ENCODE measurements at places on chromosomes 7 and 10.

DNA sequence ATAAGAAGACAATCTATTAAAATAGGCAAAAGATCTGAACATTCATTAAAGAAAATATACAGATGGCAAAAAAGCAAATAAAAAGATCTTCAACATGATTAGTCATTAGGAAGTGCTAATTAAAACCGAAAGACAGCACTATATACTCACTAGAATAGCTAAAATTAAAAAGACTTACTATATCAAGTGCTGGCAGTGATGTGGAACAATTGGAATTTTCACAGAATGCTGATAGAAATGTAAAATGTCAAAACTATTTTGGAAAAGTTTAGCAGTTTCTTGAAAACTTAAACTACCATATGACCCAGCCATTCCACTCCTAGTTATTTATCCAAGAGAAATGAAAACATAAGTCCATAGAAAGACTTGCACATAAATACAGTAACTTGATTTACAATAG lies 25.0 kb upstream of the TLL2 start:
- DNase-seq: no peak

- no peak for DNase-seq
Measured at GRCh38 chr10:110893559-110894179, 21.9 kb downstream of the PDCD4 start.

DNA sequence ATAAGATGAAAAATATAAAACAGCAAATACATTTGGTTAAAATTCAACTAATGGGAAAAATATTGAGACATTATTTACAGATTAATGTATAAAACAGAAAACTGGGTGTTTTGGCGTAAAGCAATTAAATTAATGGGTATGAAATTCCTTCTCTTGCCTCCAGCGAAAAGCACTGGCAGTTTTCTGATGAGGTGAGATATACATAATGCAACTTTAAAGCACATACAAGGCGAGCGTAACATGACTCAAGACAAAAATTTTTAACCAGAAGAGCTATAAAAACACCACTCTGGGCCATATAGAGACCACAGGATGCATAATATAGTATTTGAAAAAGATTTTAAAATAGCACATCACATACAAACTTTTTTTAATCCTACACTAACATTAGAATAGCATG lies 120.6 kb downstream of the ODAD2 start:
- DNase-seq: no peak

DNA sequence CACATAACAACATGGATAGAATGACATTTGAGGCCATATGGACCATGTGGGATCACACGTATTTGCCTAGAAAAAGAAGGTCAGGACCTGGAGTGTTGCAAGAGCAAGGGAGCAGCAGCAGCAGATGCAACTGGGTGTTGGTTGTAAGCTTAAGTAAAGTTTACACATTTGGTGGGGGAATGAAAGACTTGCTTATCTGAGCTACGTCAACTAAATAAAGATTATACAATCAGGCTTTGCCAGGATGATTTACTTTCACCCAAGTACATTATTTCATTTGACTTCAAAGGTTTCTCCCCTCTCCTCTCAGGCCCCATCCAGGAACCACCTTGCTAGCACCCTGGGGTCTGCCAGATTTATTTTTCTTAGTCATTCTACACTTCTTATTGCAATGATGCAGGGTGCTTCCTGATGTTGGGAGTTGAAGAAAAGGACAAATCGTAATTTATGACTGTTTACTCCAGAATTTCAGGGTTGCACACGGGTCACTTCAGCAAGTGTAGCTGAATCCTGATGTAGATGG lies 591.9 kb upstream of the IGFBP3 start:
- no peak for DNase-seq

DNA sequence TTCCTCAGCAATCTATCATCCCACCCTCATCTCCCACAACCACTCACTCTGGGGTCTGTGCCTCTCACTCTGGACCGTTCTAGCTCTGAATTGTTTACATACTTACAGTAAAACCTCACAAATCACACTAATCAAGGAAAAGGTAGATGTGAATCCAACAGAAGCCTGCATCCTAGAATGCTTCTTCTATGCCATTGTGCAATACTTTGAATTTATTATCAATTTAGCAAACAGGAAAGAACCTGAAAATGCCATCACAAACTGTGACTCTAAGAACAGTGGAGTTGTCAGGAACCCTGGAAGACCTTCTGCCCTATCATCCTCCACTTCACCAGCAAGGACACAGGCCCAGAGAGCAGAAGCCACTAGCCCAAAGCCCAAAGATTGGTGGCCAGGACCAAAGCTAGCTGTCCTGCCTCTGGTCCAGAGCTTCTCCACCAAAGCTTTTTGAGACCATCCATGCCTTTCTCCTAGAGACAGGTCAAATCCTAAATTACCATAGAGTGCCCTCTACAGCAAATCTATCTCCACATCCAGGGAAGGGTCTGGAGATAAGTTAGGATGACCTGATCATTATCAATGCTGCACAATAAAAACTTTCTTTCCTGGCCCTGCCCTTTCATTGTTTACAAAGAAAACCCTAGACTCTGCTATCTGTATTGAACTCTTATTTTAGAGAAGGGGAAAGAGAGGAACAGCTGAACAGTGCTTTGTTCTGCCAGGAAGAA lies 2.4 kb downstream of the SORBS1 start:
- DNase-seq: no peak

GRCh38 chr7:95867309-95867708 lies 95.0 kb downstream of the DYNC1I1 start:
- DNase-seq: no peak

- no peak for DNase-seq
Measured at GRCh38 chr7:154879629-154880028, 123.3 kb downstream of the PAXIP1 start.

DNA sequence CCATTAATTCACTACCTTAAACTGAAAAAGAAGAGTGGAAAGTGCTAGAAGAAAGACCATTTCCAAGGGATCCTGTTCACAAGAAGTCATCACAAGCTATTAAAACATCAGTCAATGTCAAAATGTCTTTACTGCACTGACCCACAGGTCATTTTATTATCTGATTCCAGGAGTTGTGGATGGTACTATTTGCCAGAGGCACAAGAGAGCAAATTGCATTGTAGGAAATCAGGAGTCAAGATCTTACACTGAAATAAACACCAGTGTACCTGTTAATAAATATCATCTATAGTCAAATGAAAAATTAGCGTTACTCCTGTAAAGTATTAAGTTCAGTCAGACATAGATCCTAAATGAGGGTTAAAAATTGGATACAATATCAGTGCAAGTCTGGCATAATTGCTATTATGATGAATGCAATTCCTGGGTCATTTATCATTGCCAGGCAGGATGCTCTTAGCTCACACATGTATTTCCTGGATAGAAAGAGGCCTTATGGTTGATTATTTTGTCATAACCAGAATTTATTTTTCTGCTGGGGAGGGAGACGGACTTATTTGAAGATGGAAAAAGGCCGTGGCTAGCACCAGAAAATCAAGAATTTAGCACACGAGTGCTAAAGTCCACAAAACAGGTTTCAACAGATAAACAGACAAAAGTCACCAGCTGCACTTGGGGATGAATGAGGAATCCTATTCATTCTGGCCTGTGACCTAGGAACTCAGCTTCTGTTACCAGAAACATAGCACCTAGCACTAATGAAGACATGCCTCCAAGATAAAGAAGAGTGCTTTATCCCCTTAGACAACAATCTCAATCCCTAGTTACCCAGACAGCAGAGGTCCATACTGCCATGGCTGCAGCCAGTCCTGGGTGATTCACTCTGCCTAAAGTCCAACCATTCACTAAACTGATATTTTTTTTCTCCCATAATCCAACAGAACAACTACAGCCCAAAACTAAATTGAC lies 683.1 kb upstream of the POM121L12 start:
- DNase-seq: no peak

- no peak for DNase-seq
Measured at GRCh38 chr7:47406801-47407129, 175.1 kb downstream of the TNS3 start.

GRCh38 chr10:7184660-7185366 lies 226.0 kb downstream of the SFMBT2 start:
- DNase-seq: no peak

DNA sequence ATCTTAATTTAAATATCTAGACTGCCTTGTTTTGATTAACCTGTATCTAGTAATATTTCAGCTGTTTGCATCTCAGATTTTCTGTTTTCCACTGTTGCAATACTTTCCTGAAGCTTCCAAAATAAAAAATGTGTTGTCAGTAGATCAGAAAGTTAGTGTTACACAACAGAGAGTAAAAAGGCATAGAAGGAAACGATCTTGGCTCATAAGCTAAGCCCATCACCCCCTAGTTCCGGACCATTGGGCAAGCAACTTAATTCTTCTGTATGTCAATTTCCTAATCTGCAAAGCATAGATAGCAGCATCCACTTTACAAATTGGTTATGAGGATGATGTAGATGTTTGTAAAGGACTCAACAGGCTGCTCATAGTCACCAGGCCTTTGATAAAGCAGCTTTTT lies 4.4 kb downstream of the PON3 start:
- DNase-seq: no peak

- no peak for DNase-seq
Measured at GRCh38 chr7:136523571-136523970, 344.9 kb upstream of the CHRM2 start.

DNA sequence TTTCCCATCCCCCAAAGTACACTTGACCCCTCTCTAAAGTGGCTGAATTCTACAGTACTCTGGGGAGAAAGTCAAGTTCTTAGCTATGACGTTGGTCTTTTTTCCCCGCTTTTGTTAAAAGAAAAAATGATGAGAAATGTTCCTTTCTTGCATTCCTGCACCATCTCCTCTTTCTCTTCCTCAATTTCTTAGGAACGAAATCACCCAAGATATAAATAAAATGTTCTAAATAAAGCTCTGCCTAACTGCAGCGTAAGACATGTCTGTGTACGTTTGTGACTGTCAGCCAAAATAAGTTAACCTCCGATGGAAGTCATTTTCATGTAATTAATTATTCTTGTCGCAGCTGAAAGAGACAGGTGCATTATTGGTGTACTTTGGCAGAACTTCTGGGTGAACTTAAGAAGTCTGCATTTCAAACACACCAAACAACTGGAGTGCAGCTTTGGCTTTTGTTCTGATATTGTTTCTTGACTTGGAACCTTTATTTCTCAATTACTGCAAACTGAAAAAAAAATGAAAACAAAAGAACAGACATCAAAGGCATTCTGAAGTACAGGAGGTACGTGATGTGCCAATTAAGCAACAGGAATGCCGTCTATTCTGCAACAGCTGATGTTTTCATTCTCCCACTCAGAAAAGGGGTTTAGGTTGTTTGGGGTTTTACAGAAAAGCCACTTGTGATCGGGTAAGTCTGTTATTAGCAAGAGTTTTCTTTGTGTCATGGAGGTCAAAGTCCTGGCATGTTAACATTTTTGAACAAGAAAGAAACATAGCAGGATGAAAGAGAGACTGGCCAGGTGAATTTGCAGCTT lies 82.4 kb upstream of the SDK1 start:
- no peak for DNase-seq

DNA sequence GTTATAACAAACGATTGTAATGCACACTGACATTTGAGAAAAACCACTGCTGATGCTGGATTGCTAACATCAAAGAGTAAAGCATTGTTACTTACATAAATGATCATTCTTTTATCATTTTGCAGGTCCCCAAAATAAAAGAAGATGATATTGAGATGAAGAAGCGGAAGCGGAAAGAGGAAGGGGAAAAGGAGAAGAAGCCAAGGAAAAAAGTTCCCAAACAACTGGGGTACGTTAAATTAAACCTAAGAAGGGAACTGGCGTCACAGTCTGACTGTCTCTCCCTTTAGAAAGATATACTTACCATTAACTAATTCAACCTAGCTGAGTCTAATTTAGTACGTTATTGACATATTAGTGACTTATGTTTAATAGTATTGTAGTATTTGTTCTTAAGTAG lies 28.1 kb downstream of the UBN2 start:
- DNase-seq: no peak

GRCh38 chr7:96826089-96826488 lies 116.4 kb upstream of the SEM1 start:
- no peak for DNase-seq

- no peak for DNase-seq
Measured at GRCh38 chr7:20153567-20153966, 63.6 kb downstream of the MACC1 start.

DNA sequence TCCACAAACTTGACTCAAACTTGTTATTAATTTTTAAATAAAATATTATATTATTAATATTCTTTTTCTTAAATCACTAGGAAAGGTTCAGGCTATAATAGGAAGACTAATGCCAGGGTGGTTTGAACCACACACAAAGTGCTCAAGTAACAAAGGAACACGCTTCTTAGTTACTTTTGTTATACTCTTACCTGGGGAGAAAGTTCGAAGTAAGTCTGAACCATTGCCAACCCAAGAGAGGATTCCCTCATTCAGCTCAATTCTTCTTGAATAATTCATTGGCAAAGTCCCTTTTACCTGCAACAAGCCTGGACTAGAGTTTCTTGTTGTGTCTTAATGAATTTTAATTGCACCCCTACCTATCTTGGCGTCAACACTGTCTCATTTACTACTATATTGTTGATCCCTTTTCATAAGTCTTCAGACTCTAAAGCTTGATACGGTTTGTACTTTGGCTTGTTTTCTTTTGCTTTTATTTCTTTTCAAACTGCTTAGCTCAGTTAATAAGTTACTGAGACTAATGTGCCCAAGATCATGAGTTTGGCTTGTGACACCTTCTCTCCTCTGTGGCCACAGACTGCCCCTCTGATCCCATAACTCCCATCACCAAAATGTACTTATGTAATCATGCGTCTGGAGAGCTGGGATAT lies 10.2 kb upstream of the C10orf67 start:
- no peak for DNase-seq

GRCh38 chr10:26031300-26031699 lies 97.3 kb downstream of the MYO3A start:
- no peak for DNase-seq

- no peak for DNase-seq
Measured at GRCh38 chr10:72093450-72093849, 5.1 kb upstream of the SPOCK2 start.

GRCh38 chr10:92241158-92241500 lies 49.7 kb downstream of the CPEB3 start:
- no peak for DNase-seq

DNA sequence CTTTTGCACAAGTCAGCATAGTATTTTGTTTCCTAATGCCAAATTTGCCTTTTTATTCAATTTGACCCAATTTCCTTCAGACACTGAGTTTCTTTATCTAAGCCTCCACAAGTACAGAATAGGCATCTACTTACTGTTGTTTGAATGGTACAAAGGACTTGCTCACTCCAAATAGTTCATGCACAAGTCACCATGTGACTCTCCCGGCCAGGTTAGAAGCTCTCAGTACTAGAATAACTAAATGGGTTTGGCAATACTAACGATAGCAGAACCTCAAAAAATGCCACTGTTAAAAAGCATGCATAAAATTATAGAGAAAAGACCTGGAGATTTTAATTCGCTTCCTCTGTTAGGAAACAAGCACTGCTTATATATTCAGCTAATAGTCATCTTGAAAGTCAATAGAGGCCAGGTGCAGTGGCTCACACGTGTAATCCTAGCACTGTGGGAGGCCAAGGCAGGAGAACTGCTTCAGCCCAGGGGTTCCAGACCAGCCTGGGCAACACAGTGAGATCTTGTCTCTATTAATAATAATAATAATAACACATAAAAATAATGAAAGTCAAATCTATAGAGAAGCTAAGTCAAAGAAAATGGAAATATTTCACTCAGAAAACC lies 335.8 kb upstream of the MBL2 start:
- DNase-seq: no peak

GRCh38 chr10:28201410-28202400 lies 101.2 kb downstream of the MPP7 start:
- no peak for DNase-seq

All from stimulated activated CD8-positive, alpha-beta memory T cell treated with anti-CD3 and anti-CD28 coated beads, Interleukin-15, amount 100 ng/mL, for 4 hours (primary cell).